ENCODE measurements at places on chromosomes 12 and 14. TPM values are rescaled to one million over a fixed set of nuclear protein-coding genes. Genes with fewer than 3 reads are reported as not detected.

The ARG2 gene
- total RNA-seq: 14.8 TPM

The NIN gene
- total RNA-seq: 34.5 TPM

DNA sequence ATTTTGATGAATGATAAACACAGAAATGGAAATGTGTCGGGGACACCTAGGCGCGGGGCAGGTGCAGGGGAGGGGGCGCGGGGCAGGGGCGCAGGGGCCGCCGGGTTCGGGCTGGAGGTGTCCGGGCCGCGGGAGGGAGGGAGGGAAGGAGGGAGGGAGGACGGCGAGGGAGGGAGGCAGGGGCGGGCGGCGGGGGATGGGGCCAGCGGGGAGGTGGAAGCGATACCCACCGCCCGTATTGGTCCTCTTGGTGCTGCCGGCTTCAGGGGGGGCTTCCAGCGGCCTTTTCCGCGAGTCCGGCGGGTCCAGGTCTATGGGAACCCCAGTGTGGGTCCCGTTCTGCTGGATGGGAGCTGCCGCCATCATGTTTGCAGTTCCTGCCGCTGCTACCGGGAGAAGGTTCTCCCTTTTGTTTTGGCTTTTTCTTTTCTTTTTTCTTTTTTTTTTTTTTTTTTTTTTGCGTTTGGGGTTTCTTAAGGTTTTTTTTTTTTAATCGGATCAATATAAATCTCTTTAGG, 703 bp downstream of the NOVA1 start:
- H3K4me1 ChIP-seq: no peaks in the 10 kb centered on the region
- H3K27me3 ChIP-seq: peaks cover 57% of the 10 kb centered on the region
- no peak overlapping the region for H3K27ac ChIP-seq

GRCh38 chr12:130973109-130973508, 19.4 kb downstream of the ADGRD1 start:
- no peak overlapping the region for H3K4me3 ChIP-seq
- H3K27ac ChIP-seq: no peak overlapping the region
- no peaks in the 10 kb centered on the region for H3K36me3 ChIP-seq
- H3K27me3 ChIP-seq: no peaks in the 10 kb centered on the region
- DNase-seq: no peak

DNA sequence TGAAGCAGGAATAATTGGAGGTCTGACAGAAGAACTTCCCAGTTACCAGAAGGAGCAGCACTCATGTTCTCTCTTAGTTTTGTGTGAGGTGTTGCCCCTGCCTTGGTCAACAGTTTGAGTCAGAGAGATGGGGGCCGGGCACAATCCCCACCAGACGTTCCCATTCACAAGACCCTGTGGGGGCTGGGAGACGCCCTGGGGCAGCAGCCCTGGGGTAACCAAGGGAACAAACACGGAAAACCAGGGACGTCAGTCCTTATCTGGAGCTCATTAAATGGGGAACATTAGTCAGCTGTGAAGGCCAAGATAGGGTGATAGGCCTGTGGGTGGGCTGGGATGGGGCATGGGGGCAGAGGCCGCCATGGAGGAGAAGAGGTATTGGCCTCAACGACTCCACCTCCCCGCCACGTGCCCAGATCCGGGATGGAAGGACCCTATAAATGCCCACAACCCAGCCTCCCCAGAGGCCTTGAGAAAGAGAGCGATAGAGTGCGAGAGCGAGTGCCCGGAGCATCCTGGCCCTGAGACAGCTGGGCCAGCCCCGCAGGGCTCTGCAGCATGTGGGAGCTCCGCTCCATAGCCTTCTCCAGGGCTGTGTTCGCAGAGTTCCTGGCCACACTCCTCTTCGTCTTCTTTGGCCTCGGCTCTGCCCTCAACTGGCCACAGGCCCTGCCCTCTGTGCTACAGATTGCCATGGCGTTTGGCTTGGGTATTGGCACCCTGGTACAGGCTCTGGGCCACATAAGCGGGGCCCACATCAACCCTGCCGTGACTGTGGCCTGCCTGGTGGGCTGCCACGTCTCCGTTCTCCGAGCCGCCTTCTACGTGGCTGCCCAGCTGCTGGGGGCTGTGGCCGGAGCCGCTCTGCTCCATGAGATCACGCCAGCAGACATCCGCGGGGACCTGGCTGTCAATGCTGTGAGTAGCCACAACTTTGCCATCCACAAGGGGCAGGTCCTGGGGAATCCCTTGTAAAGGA, at the start of gene AQP2:
Gene AQP2, plus strand, starts transcription at position 465 of the 979 bp plus-strand sequence. Its CDS starts 94 bp downstream, at position 559.
- no peak within 1 kb of the TSS for H3K27ac ChIP-seq
- no peaks in the 10 kb centered on the region for H3K36me3 ChIP-seq
- DNase-seq: peak; percentile 55

DNA sequence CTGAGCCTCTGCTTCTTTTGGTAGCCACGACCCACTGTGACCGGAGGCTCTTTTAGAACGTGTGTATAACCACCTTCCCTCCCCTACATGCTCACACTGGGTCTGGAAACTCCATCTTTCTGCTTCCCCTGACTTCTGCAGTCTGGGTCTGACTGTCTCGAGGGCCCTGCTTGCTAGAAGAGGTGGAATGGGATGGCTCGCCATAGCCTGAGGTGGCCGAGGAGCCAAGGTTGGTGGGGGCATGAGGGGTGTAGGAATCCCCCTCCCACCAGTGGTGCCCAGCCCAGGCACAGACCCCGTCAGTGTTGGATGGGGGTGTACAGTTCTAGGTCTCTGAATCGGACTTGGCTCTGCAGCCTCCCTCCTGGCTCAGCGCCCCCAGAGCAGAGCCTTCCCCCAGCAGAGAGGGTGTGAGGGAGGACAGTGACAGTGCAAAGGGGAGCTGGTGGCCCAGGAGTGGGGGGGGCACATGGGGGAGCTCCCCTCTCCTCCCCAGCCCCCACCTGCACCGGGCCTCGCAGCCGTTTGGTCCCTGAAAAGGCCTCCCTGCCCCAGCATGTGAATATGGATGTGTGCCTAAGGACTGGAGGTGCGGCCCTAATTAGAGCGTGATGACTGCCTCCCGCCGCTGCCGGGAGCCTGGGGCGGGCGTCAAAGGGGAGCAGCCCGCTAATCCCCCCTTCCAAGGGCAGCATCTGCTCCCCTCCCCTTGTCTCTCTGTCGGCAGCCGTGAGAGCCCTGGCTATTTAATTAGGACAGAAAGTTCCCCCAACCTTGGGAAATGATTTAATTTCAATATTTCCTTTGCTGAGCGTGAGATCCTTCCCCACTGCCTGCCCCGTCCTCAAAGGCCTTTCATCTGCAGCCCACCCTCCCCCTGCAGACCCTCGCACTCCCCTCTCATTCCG, 196.2 kb upstream of the C14orf180 start:
- H3K27me3 ChIP-seq: no peaks in the 10 kb centered on the region
- no peaks in the 10 kb centered on the region for H3K36me3 ChIP-seq
- H3K4me3 ChIP-seq: no peak overlapping the region
- no peak overlapping the region for H3K27ac ChIP-seq
- H3K4me1 ChIP-seq: no peaks in the 10 kb centered on the region
- DNase-seq: no peak

DNA sequence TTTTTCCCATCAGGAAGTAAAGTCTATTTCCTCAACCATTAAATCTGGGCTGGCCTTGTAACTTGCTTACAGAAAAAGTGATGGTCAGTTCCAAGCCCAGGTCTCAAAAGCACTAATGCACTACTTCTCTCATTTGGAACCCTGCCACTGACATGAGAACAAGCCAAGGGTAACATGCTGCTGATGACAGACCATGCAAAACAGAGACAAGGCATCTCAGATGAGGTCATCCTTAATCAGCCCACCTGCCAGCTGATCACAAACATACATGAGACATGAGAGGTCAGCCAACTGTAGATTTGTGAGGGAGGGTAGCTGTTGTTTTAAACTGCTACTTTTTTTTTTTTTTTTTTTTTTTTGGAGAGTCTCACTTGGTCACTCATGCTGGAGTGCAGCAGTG, 16.2 kb downstream of the TWF1 start:
- no peak for DNase-seq
- peaks cover 52% of the 10 kb centered on the region for H3K36me3 ChIP-seq
- no peak overlapping the region for H3K4me3 ChIP-seq
- H3K27me3 ChIP-seq: no peaks in the 10 kb centered on the region
- H3K27ac ChIP-seq: no peak overlapping the region
- H3K4me1 ChIP-seq: no peaks in the 10 kb centered on the region

- no peak for DNase-seq
- H3K36me3 ChIP-seq: no peaks in the 10 kb centered on the region
These were observed 27.7 kb upstream of the ZFP36L1 start for GRCh38 chr14:68820536-68820935.

Measured in left lung (tissue), 14 donors.